ENCODE measurements at places on chromosomes 2 and 18.

GRCh38 chr18:41004324-41004723 is 950.7 kb upstream of the PIK3C3 start:
- peak; percentile 8 for DNase-seq

DNA sequence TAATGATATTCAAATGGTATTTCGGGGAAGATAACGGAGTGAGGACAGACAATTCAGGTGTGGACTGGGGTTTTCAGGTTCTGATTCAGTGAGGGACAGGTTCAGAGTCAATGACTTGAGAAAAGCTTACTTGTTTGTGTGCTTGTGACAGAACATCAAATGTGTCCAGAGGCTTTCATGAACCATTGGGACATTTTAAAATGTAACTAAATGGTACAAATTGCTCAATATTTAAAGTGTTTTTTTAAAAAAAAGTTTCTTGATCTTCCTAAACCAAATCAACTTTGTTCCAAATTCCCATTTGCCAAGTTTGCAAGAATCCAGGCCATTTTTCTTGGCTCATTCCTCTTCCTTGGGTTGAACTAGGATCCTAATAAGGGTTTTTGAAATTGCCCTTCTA is 59.4 kb upstream of the BZW1 start:
- DNase-seq: no peak

DNA sequence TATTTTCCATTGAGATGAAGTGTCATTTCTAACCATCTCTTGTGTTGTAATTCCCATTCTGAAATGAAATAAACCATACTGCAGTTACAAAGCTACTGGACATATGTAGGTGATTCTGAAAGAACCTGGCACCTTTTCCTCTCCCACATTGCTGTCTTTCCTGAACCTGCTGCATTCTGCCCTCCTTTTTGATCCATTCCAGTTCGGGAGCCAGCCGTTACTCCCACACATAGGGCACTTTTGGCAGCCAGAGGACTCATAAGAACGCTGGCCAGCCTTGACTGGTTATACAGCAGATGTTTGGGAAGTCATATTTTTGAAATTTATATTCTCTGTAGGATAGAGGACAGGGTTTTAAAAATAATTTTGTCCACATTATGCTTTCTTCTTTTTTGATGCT is 369.8 kb upstream of the CDH7 start:
- no peak for DNase-seq

DNA sequence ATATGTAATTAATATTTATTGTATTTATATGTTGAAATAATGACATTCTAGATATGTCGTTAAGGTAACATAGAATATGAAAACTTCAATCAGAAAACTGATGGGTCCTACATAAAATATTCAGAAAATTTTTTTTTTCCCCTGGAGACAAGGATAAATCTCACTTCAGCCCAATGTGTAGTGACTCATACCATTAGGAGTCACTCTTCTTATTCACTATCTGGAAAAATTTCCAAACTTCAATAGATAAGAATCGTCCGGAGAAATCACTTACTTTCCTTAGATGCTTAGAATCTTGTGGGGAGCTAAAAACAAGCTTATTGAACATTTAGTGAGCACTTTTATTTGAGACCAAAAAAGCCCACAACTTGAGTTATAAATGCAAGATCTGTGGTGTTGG is 4.6 kb downstream of the SERPINB13 start:
- DNase-seq: no peak

DNA sequence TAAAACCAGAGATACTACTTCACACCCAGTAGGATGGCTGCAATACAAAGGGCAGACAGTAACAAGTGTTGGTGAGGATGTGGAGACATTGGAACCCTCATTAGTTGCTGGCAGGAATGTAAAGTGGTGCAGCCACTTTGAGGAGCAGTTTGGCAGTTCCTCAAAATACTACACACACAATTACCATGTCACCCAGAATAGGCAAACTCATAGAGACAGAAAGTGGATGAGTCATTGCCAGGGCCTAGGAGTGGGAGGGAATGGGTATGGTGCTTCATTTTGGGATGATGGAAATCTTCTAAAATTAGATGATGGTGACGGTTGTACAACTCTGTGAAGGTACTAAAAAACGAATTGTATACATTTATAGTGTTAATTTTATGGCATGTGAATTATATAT is 54.8 kb downstream of the ATP9B start:
- DNase-seq: no peak

All from nephron progenitor cell (in vitro differentiated cells).